ENCODE measurements at places on chromosomes 12 and 14.
A peak's percentile ranks its signal among the peaks of the same experiment; 100 is the strongest.

GRCh38 chr12:75561921-75562320 lies 50.5 kb upstream of the KRR1 start:
- no peak for DNase-seq

- no peak for DNase-seq
These were observed 39.2 kb upstream of the BMAL2 start for GRCh38 chr12:27293463-27293862.

DNA sequence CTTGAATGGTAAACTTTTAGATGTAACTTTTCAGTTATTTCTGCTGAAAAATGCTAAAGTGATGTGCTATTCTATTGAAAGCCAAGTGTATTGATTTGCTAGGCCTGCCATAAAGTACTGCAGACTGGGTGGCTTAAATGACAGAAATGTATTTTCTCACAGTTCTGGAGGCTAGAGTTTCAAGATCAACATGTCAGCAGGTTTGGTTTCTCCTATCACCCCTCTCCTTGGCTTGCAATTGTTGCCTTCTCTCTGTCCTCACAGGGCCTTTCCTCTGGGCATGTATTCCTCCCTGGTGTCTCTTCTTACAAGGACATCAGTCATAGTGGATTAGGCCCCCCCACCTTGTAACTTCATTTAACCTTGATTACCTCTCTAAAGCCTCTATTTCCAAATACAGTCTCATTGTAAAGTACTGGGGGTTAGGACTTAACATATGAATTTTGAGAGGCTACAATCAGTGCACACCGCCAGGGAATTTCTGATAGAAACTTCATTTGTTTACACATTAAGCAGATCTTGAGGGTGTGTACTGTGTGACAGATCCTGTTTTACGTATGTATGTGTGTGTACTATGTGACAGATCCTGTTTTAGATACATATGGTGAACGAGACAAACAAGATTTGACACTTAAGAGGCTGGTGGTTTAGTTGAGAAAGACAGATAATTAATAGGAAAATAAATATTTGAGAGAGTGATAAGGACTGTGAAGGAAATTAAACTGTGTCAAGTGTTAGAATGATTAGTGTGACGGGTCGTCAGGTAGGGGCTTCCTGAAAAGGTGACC lies 49.5 kb downstream of the ADIPOR2 start:
- DNase-seq = no peak

DNA sequence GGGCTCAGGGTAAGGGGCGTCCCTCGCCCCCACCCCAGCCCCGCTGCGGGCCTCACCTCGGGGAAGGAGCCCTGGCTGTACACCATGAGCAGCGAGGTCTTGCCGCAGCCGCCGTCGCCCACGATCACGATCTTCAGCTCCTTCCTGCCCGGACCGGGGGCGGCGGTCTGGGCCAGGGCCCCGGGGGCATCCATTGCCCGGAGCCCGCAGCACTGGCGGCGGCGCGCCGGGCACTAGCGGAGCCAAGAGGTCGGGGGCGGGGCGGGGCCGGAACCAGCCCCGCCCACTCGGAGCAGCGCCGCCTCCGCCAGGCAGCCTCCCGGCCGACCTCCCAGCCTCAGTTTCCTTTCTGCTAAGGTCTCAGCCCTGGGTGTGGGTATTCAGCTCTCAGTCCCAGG lies at the start of gene RHOF:
Gene RHOF, minus strand, starts transcription at position 249 of the 398 bp plus-strand sequence. Its CDS starts 55 bp downstream, at position 194.
- DNase-seq = peak; percentile 73

DNA sequence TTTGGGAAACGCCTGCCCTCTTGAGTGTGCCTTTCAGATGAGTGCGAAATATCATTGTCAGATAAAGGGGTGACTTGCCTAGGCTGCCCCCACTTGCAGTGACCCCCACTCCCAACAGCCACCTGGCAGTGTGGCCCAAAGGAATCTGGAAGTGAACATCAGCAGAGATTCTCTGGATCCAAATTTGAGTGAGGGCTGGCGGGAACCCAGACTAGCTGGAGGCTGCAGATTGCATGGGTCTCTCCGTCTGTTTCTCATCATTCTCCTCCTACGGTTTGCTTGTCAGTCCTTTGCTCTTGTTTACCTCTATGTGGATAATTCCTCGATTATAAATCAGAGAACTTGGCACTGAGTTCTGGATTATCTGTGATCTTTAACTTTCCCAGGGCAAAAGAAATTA lies 280.8 kb downstream of the ZFP36L1 start:
- no peak for DNase-seq

- peak; percentile 61 for DNase-seq
These were observed 28.6 kb downstream of the EML1 start for GRCh38 chr14:99821519-99822508.

Data from kidney tubule cell (primary cell).